ENCODE measurements at places on chromosomes 11 and 22. TPM values are rescaled to one million over a fixed set of nuclear protein-coding genes. Genes with fewer than 3 reads are reported as not detected.
A peak's percentile ranks its signal among the peaks of the same experiment; 100 is the strongest.

POU2AF2 gene
- total RNA-seq, result not detected

DNA sequence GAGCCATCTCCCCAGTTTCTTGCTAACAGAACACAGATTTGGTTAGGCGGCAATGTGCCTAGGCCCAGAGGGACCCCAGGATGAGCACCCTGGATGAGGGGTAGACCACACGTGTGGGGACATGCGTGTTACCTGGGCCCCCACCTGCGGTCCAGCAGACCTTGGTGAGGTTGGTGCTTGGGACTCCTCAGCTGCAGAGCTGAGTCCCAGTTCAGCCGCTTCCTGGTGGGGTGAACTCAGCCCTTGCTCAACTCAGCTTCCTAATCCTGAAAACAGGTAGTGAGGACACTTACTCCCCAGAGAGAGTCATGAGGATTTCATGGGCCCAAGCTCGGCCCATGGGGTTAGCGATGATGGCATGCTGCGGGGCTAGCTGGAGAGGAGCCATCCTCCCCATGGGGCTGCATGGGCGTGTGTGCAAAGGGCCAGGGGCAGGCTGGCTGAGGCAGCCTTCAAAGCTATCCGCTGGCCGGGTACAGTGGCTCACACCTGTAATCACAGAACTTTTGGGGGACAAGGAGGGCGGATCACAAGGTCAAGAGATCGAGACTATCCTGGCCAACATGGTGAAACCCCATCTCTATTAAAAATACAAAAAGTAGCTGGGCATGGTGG lies 46.9 kb upstream of the SHISAL1 start:
- no peak overlapping the region for H3K4me3 ChIP-seq
- H3K36me3 ChIP-seq, result no peaks in the 10 kb centered on the region
- H3K4me1 ChIP-seq, result no peaks in the 10 kb centered on the region
- H3K27ac ChIP-seq, result no peak overlapping the region
- H3K27me3 ChIP-seq, result peaks cover 17% of the 10 kb centered on the region

DNA sequence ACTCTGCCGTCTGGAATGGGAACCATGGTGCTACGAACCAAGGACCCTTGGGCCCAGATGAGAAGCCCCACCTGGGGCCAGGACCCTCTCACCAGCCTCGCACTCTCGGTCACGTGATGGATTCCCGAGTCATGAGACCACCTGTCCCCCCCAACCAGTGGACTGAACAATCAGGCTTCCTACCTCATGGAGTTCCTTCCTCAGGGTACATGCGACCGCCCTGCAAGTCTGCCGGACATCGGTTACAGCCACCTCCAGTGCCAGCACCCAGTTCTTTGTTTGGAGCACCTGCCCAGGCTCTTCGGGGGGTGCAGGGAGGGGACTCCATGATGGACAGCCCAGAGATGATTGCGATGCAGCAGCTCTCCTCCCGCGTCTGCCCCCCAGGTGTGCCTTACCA lies 20.8 kb upstream of the SLC25A18 start:
- DNase-seq, result no peak
- H3K4me1 ChIP-seq, result no peaks in the 10 kb centered on the region
- peaks cover 3% of the 10 kb centered on the region for H3K27me3 ChIP-seq
- no peak overlapping the region for H3K27ac ChIP-seq

GRCh38 chr22:45758603-45759002 lies 87.0 kb downstream of the ATXN10 start:
- no peak overlapping the region for H3K27ac ChIP-seq
- no peak for DNase-seq
- no peak overlapping the region for H3K4me3 ChIP-seq
- peaks cover 3% of the 10 kb centered on the region for H3K36me3 ChIP-seq

- no peak for DNase-seq
- H3K27me3 ChIP-seq, result peaks cover 1% of the 10 kb centered on the region
- no peaks in the 10 kb centered on the region for H3K4me1 ChIP-seq
Observed at GRCh38 chr11:126808836-126809235, 191.7 kb downstream of the KIRREL3 start.

- H3K4me3 ChIP-seq, result no peak overlapping the region
- no peaks in the 10 kb centered on the region for H3K27me3 ChIP-seq
- H3K27ac ChIP-seq, result no peak overlapping the region
- no peak for DNase-seq
- peaks cover 15% of the 10 kb centered on the region for H3K4me1 ChIP-seq
Observed at GRCh38 chr11:57432149-57432561, 5.2 kb upstream of the SLC43A3 start.

GRCh38 chr22:17492247-17492646 lies 71.1 kb upstream of the SLC25A18 start:
- no peak overlapping the region for H3K4me3 ChIP-seq
- no peak overlapping the region for H3K27ac ChIP-seq
- no peak for DNase-seq
- H3K4me1 ChIP-seq, result no peaks in the 10 kb centered on the region
- peaks cover 2% of the 10 kb centered on the region for H3K27me3 ChIP-seq
- no peaks in the 10 kb centered on the region for H3K36me3 ChIP-seq

GRCh38 chr11:93849201-93849600 lies 1.2 kb downstream of the VSTM5 start:
- H3K27ac ChIP-seq, result no peak overlapping the region
- peaks cover 17% of the 10 kb centered on the region for H3K27me3 ChIP-seq
- no peak for DNase-seq
- no peak overlapping the region for H3K4me3 ChIP-seq

DNA sequence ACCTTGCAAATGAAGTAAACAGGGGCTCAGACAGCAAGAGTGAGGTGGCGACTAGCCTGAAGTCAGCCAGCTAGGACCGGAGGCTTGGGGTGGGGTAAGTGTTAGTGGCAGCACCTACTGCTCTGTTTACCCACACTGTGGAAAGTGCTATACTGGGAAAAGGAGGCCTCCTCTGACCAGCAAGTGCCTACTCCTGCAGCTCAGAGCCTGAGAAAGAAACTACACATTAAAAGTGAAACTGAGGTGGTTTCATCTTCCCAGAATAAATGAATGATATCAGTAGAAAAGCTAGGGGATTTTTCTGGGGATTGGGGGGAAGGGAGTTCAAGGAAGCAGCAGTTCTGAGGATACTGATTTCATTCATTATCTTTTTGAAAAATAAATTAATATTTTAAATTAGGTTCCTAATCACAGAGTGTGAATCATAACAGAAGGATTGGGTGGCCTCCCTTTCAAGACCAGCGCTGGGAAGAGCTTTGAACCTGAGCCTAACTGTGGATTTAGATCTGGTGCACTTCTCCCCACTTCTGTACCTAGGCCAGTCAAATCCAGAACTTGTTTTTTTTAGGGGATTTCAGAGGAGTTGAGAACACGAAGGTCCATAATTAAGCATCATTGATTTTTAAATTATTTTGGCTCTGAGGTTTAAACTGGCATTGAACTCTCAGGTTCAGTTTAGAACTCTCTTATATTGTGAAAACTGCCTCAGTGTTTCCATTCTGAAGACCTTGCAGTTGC lies 48.1 kb upstream of the GRAMD1B start:
- H3K27ac ChIP-seq, result no peak overlapping the region
- peak; percentile 83 for DNase-seq
- H3K4me1 ChIP-seq, result peaks cover 22% of the 10 kb centered on the region

GRCh38 chr22:48757985-48758561 lies 1069.6 kb downstream of the BRD1 start:
- no peak overlapping the region for H3K27ac ChIP-seq
- peaks cover 12% of the 10 kb centered on the region for H3K27me3 ChIP-seq
- no peaks in the 10 kb centered on the region for H3K4me1 ChIP-seq
- peak; percentile 2 for DNase-seq
- H3K36me3 ChIP-seq, result no peaks in the 10 kb centered on the region

DNA sequence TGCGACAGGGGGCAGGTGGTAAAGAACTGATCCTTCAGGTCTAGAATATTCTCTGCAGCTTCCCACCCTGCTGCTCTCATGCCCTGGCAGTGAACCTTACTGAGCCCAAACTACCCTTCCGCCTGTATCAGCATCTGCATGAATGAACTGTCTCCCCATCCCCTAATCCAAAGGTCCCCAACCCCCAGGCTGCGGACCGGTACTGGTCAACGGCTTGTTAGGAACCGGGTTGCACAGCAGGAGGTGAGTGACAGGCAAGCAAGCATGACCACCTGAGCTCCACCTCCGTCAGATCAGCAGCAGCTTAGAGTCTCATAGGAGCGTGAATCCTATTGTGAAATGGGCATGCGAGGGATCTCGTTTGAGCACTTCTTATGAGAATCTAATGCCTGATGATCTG lies 58.2 kb upstream of the LMO1 start:
- H3K27ac ChIP-seq, result no peak overlapping the region
- no peak overlapping the region for H3K4me3 ChIP-seq
- no peaks in the 10 kb centered on the region for H3K36me3 ChIP-seq
- H3K27me3 ChIP-seq, result peaks cover 12% of the 10 kb centered on the region
- no peak for DNase-seq

DNA sequence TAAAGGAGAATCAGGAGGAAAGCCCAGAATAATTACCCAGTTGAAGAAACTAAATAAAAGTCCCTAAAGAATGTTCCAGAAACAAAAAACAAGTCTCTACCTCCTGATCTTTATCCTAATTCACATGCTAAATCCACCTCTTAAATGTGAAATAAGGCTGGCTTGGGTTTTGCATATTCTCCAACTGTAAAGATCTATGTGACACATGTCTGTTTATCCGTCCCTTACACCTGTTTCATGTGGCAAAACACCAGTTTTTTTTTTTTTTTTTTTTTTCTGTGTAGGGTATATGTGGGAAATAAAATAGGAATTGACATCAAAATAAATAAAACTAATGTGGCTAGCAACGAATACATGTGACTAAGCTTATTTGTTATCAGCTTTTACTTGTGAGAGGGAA lies 70.5 kb downstream of the NARS2 start:
- H3K36me3 ChIP-seq, result peaks cover 8% of the 10 kb centered on the region
- H3K27me3 ChIP-seq, result no peaks in the 10 kb centered on the region
- H3K4me1 ChIP-seq, result peaks cover 8% of the 10 kb centered on the region
- no peak for DNase-seq

GRCh38 chr11:108733479-108734116 lies 68.7 kb downstream of the DDX10 start:
- peak overlapping the region; percentile 51 for H3K4me3 ChIP-seq
- H3K27ac ChIP-seq, result peak overlapping the region; percentile 82
- no peaks in the 10 kb centered on the region for H3K27me3 ChIP-seq
- H3K36me3 ChIP-seq, result peaks cover 30% of the 10 kb centered on the region

- peak overlapping the region; percentile 38 for H3K4me3 ChIP-seq
- H3K4me1 ChIP-seq, result peaks cover 27% of the 10 kb centered on the region
- H3K27ac ChIP-seq, result peak overlapping the region; percentile 90
- no peaks in the 10 kb centered on the region for H3K36me3 ChIP-seq
- H3K27me3 ChIP-seq, result no peaks in the 10 kb centered on the region
Observed at GRCh38 chr11:95556342-95557163, 233.0 kb downstream of the FAM76B start.

IRAG1 gene
- total RNA-seq, result not detected

DNA sequence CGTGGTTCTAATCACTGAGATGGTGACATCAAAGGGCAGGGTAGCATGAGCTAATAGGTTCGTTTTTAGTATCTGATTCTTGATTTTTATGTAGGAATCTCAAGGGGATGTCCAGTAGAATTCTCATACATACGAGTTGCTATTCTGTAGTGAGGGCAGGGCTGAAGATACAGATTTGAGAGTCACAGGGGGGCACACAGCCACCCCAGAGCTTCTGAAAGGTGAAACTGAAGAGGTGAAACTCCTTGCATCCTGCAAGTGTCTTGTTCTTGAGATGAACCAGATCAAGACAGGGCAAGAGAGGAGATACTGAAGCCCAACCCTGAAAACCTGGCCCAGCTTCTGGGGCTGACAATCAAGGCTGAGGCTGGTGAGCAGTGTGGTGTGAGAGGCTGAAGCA lies 35.6 kb upstream of the TMEM123 start:
- H3K4me1 ChIP-seq, result peaks cover 32% of the 10 kb centered on the region
- no peak for DNase-seq
- no peak overlapping the region for H3K4me3 ChIP-seq
- no peaks in the 10 kb centered on the region for H3K36me3 ChIP-seq
- H3K27me3 ChIP-seq, result no peaks in the 10 kb centered on the region
- H3K27ac ChIP-seq, result peak overlapping the region; percentile 16

FOSL1 gene
- 17.7 TPM for total RNA-seq

- no peak for DNase-seq
- H3K4me3 ChIP-seq, result no peak overlapping the region
- H3K36me3 ChIP-seq, result no peaks in the 10 kb centered on the region
- peaks cover 11% of the 10 kb centered on the region for H3K4me1 ChIP-seq
- no peak overlapping the region for H3K27ac ChIP-seq
Observed at GRCh38 chr22:46366327-46366731, 30.8 kb downstream of the TRMU start.

DNA sequence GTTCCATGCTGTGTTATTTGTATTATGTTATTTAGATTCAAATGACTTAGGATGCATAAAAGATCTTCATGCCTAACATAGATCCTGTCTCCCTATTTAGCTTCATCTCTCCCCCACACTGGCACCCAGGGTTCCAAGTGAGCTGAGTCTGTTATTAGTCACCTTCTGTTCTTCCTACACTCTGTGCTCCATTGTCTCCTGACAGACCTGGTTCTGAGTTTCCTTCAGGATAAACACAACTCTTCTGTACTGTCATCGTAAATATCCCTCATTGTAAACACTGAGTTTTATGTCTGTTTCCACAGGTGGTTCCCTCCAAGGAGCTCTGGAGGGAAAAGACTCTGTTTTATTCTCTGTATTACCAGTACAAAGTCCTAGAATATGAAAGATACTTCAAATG lies 8.7 kb downstream of the MMP26 start:
- DNase-seq, result no peak
- H3K4me1 ChIP-seq, result no peaks in the 10 kb centered on the region
- no peak overlapping the region for H3K27ac ChIP-seq

GRCh38 chr11:84019571-84020194 lies 733.5 kb upstream of the CCDC90B start:
- no peak for DNase-seq
- H3K27me3 ChIP-seq, result no peaks in the 10 kb centered on the region
- H3K4me3 ChIP-seq, result no peak overlapping the region
- H3K36me3 ChIP-seq, result no peaks in the 10 kb centered on the region
- no peaks in the 10 kb centered on the region for H3K4me1 ChIP-seq
- H3K27ac ChIP-seq, result no peak overlapping the region

DNA sequence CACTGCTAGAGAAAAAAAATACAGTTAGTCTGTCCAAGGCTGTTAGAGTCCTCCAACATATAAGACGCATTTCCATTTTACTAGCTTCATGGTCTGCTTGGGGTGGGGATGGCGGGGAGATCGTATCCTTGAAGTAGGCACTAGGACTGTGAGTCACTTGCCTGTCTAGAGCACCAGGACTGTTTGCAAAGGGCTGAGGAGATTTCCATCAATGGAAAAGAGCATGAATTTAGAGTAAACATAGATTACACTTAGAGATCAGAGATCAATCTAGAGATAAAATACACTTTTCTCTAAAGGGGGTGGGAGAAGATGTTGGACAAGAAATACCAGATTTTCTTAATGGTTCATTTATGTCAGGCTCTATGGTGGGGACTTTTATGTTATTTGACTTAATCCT lies 1.7 kb upstream of the MS4A7 start:
- no peak overlapping the region for H3K4me3 ChIP-seq
- no peak for DNase-seq
- no peak overlapping the region for H3K27ac ChIP-seq
- H3K4me1 ChIP-seq, result no peaks in the 10 kb centered on the region
- peaks cover 19% of the 10 kb centered on the region for H3K27me3 ChIP-seq

GRCh38 chr22:44195189-44195871 lies 14.6 kb downstream of the PARVG start:
- H3K27ac ChIP-seq, result no peak overlapping the region
- H3K27me3 ChIP-seq, result no peaks in the 10 kb centered on the region
- DNase-seq, result no peak
- H3K36me3 ChIP-seq, result peaks cover 27% of the 10 kb centered on the region
